Midbrain (tissue), 1 donor: ENCODE measurements at places on chromosomes 12 and 14.
A peak's percentile ranks its signal among the peaks of the same experiment; 100 is the strongest.

DNA sequence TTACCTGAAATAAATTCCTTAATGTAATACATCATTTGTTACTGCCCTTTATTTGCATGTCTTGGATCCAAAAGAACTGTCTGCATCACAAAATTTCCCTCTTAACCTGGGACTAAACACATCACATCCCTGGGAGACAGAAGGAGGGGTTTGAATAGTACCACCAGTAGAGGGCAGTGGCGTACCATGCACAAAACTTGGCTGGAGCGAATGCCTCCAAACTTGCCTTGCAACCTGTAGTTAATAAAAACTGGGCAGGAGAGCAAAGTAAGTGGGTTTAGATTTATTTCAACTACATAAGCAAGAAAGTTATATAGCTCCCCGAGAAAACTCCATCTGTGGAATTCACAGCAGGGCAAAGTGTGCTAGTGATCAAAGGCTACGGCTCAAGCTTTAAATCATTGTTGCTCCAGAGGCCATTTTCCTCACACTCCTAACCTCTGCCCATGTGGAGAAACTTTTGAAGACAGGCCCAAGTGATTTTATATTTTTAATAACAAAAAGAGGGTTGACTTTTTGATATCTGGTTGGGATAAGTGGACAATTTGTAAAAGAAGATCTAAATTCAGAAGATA is 1176.7 kb upstream of the SEL1L start:
- peak; percentile 37 for DNase-seq

DNA sequence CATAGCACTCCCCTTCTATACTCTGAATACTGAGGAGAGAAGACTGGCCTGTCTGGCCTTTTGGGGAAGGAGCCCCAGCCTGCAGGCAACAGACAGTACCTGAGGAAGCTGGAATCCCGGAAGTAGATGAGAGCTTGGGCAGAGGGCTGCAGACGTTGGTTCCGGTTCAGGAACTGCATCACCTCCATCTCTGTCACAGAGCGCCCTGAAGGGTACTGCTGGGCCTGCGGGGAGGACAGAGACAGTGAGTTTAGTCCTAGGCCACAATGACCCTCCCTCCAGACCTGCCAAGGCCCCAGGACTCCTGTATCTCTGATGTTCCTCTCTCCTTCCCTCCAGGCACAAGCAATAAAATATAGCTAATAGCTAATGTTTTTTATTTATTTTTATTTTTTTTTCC is 28.4 kb downstream of the TEP1 start:
- no peak for DNase-seq

GRCh38 chr12:124566997-124567672 is at the start of gene NCOR2:
TSS of gene NCOR2 (minus strand) at chr12:124567612. CDS start at chr12:124495251, 72,361 bp downstream.
- no peak for DNase-seq

GRCh38 chr14:30751646-30752416 is 122.5 kb upstream of the COCH start:
- DNase-seq: no peak

DNA sequence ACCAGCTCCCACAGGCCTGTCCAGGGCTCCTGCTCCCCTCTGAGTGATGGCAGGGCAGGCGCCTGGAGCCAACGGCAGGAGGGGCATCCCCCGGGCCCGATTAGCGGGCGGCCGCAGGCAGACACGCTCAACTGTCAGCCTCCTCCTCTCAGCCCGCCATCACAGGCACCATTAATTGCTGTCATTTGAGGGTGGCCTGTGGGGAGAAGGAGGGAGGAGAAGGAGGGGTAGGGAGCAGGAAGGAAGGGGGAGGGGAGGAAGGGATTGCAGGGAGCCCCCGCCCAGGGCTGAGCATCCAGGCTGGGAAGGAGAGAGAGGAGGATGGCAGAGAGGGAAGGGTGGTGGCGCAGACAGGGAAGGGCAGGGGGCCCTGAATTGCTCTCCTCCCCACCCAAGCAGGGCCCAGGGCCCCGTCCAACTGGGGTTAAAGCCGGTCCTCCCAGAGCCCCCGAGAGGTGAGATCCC is 36.1 kb downstream of the NCOR2 start:
- DNase-seq: no peak

- DNase-seq: peak; percentile 51
These were observed 1.9 kb downstream of the PPP1R3E start for GRCh38 chr14:23300687-23301223.

DNA sequence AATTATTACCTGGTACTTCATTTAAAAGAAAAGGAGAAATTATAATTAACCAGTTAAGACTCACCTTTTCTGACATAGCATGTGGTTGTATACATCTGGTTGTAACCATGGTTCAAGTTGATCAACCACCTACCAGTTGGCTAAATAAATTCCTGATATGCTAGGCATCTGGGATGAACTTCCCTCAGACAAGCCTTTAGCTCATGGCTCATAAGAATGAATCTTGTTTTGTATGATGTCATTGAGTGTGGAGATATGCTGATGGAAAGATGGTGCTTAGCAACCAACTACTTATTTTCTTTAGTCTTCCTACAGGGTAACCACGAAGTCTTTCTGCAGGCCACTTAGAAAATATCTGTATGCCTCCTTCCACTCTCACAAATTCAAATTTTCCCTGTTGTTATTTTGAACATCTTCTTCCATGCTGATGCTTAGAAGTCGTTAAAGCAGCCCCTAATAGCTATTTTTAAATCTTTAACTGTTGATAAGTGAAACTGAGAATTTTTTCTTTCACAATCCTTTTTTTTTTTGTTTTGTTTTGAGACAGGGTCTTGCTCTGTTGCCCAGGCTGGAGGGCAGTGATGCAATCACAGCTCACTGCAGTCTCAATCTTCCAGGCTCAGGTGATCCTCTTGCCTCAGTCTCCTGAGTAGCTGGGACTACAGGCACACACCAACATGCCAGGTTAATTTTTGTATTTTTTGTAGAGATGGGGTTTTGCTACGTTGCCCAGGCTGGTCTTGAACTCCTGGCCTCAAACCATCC is 51.9 kb upstream of the PTHLH start:
- no peak for DNase-seq
